Small intestine (tissue), 16 donors: ENCODE measurements at places on chromosomes 16 and 17. TPM values are rescaled to one million over a fixed set of nuclear protein-coding genes. Genes with fewer than 3 reads are reported as not detected.
A peak's percentile ranks its signal among the peaks of the same experiment; 100 is the strongest.

DNA sequence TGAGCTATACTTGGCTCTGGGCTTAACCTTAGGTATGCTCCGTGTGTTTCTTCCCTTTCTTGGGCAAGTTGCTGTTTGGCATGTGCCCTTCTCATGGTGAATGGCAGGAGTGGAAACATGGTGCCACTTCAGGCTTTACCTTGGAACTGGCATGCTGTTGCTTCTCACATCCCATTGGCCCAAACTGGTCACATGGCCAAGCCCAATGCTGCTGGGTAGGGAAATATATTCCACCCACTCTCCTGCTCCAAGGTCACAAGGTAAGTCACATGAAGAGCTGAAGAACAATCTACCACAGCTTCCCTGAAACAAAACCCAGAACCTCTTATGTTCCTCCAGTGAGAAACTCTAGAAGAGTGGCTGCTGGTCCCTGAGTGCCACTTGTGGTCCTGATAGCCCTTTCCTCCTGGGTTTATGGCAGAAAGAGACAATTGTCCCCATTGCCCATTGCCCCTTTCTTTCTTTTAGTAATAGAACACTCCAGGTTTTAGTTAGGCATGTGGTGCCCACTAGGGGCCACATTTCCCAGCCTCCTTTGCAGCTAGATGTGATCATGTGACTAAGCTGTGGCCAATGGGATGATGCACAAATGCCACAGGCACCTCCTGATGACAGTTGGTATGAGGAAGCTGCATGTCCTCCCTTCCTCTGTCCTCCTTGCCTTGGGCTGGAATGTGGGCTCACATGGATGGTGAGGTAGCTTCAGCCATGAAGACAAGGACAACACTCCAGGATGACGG is 50.3 kb downstream of the MEOX1 start:
- no peaks in the 10 kb centered on the region for H3K36me3 ChIP-seq
- no peak overlapping the region for H3K4me3 ChIP-seq
- DNase-seq, result no peak
- H3K27me3 ChIP-seq, result no peaks in the 10 kb centered on the region
- peaks cover 4% of the 10 kb centered on the region for H3K4me1 ChIP-seq

- H3K27ac ChIP-seq, result no peak overlapping the region
- peaks cover 1% of the 10 kb centered on the region for H3K27me3 ChIP-seq
- DNase-seq, result no peak
- no peaks in the 10 kb centered on the region for H3K4me1 ChIP-seq
- no peaks in the 10 kb centered on the region for H3K36me3 ChIP-seq
Observed at GRCh38 chr17:69869667-69870066, 205.4 kb upstream of the KCNJ16 start.

GRCh38 chr17:8847891-8848290 is 19.6 kb downstream of the PIK3R6 start:
- no peak overlapping the region for H3K27ac ChIP-seq
- no peak overlapping the region for H3K4me3 ChIP-seq
- no peaks in the 10 kb centered on the region for H3K36me3 ChIP-seq
- H3K4me1 ChIP-seq, result no peaks in the 10 kb centered on the region
- no peak for DNase-seq

- H3K36me3 ChIP-seq, result no peaks in the 10 kb centered on the region
- H3K4me3 ChIP-seq, result peak overlapping the region; percentile 91
- peak; percentile 70 for DNase-seq
- H3K27ac ChIP-seq, result peak overlapping the region; percentile 98
- no peaks in the 10 kb centered on the region for H3K27me3 ChIP-seq
Observed at GRCh38 chr17:80261159-80261894, 675 bp downstream of the RNF213 start.

DNA sequence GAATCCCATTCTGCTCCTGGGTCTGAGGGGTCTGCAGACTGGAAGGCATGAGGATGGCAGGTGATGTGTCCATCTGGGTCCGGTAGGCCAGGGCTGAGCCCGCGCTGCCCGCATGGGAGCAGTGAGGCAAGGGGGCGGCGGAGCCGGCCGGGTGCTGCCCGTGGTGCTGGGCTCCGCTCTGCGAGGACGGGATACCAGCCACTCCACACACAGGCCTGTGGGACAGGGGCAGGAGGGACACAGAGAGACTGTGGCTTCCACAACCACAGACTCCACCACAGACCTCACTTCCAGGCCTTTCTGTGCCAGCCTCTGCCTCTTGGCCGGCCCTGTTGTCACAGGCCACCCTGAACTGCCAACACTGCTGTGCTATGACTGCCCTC is 25.4 kb downstream of the MAP1LC3B start:
- H3K4me3 ChIP-seq, result no peak overlapping the region
- no peaks in the 10 kb centered on the region for H3K27me3 ChIP-seq
- no peaks in the 10 kb centered on the region for H3K4me1 ChIP-seq
- no peak overlapping the region for H3K27ac ChIP-seq
- no peak for DNase-seq

DNA sequence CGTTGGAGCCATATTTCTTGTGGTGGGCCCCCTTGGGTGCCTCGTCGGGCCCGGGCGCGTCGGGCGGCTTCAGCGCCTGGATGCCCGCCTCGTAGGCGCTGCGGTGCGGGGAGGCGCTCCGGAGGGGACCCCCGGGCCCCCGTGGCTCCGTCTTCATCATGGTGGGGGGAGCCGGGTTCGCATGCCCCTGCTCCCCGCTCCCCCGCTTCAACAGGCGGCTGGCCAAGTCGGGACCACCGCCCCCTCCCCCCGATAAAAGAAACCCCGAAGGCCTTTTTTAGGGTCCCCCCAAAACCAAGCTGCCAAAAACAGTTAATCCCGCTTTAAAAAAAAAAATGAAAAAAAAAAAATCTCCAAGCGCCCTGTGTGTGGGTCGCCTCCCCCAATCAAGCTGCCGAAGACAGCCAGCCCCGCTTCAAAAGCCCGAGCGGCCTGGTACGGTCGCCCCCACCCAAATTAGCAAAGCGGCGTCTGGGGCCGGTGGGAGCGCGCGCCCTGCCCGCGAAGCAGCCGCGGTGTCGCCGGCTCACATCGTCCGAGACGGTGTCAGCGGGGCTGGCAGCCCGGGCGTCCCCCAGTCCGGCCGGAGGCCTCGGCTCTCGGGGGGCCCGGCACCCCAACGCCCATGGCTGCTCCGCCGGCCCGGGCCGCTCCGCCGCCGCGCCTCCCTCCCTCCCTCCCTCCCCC is at the start of gene PPP1R9B:
PPP1R9B (minus strand) TSS at position 324 of the 687 bp plus-strand sequence; CDS start at position 160, 164 bp downstream.
- no peak for DNase-seq
- H3K4me3 ChIP-seq, result peak within 1 kb of the TSS; percentile 87
- H3K36me3 ChIP-seq, result peaks cover 23% of the 10 kb centered on the region
- H3K4me1 ChIP-seq, result peaks cover 3% of the 10 kb centered on the region
- peak within 1 kb of the TSS; percentile 86 for H3K27ac ChIP-seq
- H3K27me3 ChIP-seq, result no peaks in the 10 kb centered on the region

SRL gene
- 2.9 TPM for polyA plus RNA-seq
